ENCODE measurements at places on chromosomes 5 and 9. TPM values are rescaled to one million over a fixed set of nuclear protein-coding genes. Genes with fewer than 3 reads are reported as not detected.

The VDAC1 gene
- total RNA-seq = 175 TPM

The MRPL36 gene
- total RNA-seq = 49.7 TPM

The LCN2 gene
- total RNA-seq = 1.0 TPM

The IL9 gene
- not detected for total RNA-seq

DNA sequence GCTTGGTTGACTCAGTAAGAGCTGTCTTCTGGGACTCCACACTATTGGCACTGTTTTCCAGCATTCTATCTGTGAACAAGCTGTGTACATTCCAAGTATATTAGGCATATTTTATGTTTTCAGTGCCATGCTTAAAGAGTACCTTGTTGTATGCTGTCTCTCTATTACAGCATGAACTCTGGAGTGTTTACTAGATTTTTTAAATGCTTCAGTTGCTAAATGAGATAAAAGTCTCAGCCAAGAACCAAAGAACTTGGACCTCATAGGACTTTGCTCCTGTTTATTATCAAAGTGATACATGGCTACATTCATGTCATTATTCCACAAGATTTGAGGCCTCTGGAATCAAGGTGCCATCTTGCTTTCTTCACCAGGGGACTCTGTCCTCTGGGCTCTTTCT lies 167.2 kb downstream of the C9orf152 start:
- no peak for DNase-seq
- no peaks in the 10 kb centered on the region for H3K36me3 ChIP-seq
- no peak overlapping the region for H3K4me3 ChIP-seq
- no peaks in the 10 kb centered on the region for H3K4me1 ChIP-seq

GRCh38 chr9:125529107-125529506 lies 177.9 kb downstream of the MAPKAP1 start:
- no peak overlapping the region for H3K27ac ChIP-seq
- H3K27me3 ChIP-seq = no peaks in the 10 kb centered on the region
- H3K4me3 ChIP-seq = no peak overlapping the region

- H3K36me3 ChIP-seq = no peaks in the 10 kb centered on the region
- no peaks in the 10 kb centered on the region for H3K4me1 ChIP-seq
- no peak overlapping the region for H3K27ac ChIP-seq
- H3K4me3 ChIP-seq = no peak overlapping the region
- no peaks in the 10 kb centered on the region for H3K27me3 ChIP-seq
- no peak for DNase-seq
Measured at GRCh38 chr5:151864061-151864748, 60.4 kb downstream of the GLRA1 start.

DNA sequence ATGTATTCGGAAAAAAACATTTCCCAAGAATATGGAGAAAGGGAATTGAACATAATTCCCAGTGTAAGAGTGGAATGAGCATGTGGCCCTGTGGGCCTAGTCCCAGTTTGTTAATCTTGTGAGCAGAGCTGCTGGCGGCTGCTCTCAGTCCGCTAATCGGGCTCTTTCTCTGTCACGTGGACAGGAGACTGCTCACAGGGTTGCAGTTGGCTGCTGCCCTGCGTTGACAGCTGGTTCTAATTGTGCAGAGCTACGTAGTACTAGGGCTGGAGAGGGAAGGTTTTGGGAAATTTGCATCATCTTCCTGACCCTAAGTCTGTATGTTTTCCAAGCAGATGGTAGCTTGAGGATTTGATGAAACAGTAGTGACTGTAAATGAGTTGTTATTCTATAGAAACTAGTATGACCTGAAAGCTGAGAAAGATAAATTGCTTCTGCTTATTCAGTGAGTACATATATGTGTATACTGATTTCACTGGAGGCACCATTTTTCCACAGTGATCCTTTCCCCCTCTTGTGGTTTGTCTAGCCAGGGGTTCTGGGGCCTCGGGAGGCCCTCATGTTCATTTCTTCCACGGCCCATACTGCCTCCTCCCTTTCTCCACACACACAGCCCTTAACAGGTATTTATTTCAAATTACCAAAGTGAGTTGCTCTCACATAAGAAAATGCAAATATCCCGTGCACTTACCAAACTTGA lies 100.6 kb downstream of the ANGPTL2 start:
- H3K27me3 ChIP-seq = no peaks in the 10 kb centered on the region
- H3K36me3 ChIP-seq = no peaks in the 10 kb centered on the region
- no peak overlapping the region for H3K27ac ChIP-seq

- H3K36me3 ChIP-seq = no peaks in the 10 kb centered on the region
- DNase-seq = no peak
- no peak overlapping the region for H3K27ac ChIP-seq
- no peaks in the 10 kb centered on the region for H3K27me3 ChIP-seq
- no peak overlapping the region for H3K4me3 ChIP-seq
Measured at GRCh38 chr5:124419531-124419930, 326.9 kb downstream of the ZNF608 start.

DNA sequence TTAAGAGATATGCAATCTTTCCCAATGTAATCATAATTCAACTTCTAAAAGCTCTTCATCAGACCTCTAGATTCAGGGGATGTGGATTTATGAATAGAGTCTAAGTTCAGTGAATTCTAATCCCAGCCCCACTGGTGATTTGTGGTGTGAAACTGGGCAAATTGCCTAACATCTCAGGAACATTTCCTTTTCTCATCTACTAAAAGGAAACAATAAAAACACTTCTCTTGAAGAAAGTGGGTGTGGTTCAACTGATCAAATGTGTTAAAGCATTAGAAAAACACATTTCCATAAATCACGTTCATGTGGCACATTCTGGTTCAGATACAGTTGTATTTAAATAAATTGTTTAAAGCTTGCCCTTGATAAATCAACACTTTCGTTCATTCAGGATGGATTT lies 631.7 kb upstream of the CDH6 start:
- no peak overlapping the region for H3K27ac ChIP-seq
- no peaks in the 10 kb centered on the region for H3K4me1 ChIP-seq
- no peaks in the 10 kb centered on the region for H3K36me3 ChIP-seq
- H3K27me3 ChIP-seq = no peaks in the 10 kb centered on the region
- DNase-seq = no peak

GRCh38 chr5:14172149-14172795 lies 29.1 kb downstream of the TRIO start:
- H3K27ac ChIP-seq = no peak overlapping the region
- peaks cover 57% of the 10 kb centered on the region for H3K4me1 ChIP-seq
- DNase-seq = no peak
- H3K27me3 ChIP-seq = no peaks in the 10 kb centered on the region

DNA sequence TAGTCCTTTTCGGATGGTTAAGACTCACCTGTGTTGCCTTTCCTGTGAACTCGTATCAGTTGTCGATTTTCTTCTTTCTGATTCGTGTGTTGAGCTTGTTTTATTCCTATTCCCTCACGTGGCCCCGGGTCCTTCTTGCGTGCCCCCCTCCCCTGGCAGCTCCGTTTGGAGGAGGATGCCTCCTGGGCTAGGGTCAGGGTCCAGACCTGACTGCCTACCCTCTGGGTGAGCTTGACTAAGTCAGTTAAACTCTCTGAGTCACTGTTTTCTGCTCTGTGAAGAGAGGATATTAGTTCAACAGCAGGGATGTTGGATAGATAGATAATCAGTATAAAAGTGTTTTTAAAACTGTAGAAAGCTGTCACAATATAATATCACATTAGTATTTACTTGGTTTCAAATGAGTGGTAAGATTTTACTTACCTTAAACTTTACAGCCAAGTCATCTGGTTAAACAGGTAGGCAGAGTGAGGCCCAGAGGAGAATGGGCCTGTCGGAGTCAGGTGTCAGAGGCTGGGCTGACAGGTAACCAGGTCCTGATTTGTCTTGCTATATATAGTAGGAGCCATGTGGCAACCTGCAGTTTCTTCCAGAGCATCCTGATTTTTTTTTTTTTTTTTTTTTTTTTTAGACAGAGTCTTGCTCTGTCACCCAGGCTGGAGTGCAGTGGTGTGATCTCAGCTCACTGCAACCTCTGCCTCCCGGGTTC lies 24.2 kb downstream of the PPARGC1B start:
- H3K4me3 ChIP-seq = no peak overlapping the region
- H3K27me3 ChIP-seq = no peaks in the 10 kb centered on the region
- H3K27ac ChIP-seq = no peak overlapping the region
- peaks cover 14% of the 10 kb centered on the region for H3K4me1 ChIP-seq
- no peaks in the 10 kb centered on the region for H3K36me3 ChIP-seq
- no peak for DNase-seq

DNA sequence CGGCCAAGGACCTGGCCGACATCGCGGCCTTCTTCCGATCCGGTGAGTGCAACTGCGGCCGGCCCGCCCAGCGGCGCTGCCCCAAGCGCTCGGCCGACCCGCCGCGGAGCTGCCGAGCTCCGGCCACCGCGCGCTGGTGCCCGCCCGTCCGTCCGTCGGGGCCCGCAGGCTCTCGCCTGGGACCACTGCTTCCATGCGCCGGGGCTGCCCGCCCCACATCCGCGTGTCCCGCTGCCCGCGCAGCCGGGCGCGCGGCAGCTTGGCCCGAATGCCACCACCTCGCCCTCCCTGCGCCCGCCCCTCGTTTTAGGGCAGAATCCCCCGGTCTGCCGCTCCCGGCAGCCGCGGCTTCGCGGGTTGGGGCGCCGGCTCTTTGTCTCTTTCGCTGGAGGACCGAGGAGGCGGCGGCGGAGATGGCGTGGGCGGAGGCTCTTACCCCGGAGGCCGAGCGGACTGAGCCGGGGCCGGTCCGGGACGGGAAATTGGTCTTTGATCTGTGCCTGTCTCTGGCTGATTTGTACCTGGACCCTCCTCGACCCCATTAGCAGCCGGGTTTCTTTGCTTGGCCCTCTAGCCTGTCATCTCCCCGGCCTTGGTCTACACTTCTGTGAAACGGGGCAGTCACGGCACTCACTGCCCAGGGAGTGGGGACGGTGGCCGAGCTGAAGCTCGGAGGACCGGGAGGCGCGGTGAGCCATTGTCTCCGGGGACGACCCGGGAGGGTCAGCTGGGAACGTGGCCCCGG lies 871 bp downstream of the TRIO start:
- peaks cover 47% of the 10 kb centered on the region for H3K4me1 ChIP-seq
- peak; percentile 56 for DNase-seq
- no peaks in the 10 kb centered on the region for H3K36me3 ChIP-seq
- peak overlapping the region; percentile 97 for H3K27ac ChIP-seq

DNA sequence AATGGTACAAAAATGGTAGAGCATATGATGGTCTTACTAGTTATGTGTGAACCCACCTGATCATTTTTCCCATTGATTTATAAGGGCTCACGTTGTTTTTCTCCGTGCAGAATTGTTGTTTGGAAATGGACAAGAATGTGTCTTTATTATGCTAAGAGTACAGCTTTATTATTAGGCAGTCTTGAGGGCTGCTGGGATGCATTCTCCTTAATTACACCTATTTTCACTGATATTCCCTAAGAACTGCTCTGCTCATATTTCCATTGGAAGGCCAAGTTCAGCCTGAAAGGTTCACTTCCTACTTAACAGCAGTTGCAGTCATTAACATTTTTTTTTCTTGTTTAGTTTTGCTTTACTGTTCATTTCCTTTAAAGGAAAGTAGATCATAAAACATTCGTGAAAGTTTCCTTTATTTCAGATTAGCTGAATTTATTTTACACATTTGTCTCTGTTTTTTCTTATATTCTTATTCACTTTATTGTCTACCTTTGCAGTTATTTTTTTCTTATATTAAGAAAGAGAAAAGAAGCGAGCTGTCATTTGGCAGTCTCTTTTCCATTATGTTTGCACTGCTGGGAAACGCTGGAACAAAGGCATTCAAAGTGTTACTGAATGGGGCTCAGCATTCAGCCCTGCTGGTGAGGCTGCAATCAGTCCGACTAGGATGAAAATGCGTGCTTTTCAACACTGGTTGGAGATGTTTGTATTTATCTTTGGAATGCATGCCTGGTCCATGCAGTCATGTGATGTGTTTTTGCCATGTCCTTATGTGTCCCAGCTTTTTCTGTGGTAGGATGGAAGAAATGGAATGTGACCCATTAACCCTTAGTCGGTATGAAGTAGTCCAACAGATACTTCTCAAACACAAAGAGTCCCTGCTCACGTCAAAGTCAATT lies 602.7 kb upstream of the ZNF608 start:
- DNase-seq = no peak
- no peaks in the 10 kb centered on the region for H3K4me1 ChIP-seq
- H3K27me3 ChIP-seq = no peaks in the 10 kb centered on the region
- H3K27ac ChIP-seq = no peak overlapping the region
- no peak overlapping the region for H3K4me3 ChIP-seq

DNA sequence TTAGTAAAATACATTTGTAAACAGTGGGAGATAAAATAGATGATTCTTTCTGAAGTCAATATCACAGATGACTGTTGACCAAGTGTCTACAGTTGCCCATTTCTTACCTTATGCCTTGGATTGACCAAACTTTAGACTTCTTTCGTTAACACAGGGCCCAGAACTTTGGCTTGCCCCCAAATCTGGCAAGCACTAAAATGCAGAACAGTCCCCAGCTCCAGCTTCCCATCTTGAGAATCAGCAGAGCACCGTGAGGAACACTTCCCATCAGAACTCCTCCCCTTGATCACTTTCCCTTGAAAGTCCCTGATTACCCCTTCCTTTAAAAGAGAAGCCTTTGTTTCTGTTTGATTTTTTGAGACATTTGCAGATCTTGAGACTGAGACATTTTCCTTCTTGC lies 1039.9 kb downstream of the TLE1 start:
- no peaks in the 10 kb centered on the region for H3K4me1 ChIP-seq
- no peaks in the 10 kb centered on the region for H3K36me3 ChIP-seq
- no peak overlapping the region for H3K4me3 ChIP-seq
- H3K27ac ChIP-seq = no peak overlapping the region

GRCh38 chr5:87752362-87752761 lies 339.6 kb upstream of the CCNH start:
- DNase-seq = no peak
- no peak overlapping the region for H3K4me3 ChIP-seq
- H3K27me3 ChIP-seq = no peaks in the 10 kb centered on the region
- H3K4me1 ChIP-seq = no peaks in the 10 kb centered on the region
- H3K36me3 ChIP-seq = no peaks in the 10 kb centered on the region

DNA sequence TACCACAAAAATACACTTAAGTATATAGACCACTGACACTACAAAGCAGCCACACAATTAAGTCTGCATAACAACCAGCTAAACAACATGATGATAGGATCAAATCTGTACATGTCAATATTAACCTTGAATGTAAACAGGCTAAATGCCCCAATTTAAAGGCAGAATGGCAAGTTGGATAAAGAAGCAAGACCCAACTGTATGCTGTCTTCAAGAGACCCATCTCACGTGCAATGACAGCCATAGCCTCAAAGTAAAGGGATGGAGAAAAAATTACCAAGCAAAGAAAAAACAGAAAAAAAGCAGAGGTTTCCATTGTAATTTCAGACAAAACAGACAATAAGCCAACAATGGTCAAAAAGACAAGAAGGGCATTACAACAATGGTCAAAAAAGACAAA lies 77.3 kb upstream of the APC start:
- H3K27ac ChIP-seq = no peak overlapping the region
- no peaks in the 10 kb centered on the region for H3K4me1 ChIP-seq
- H3K27me3 ChIP-seq = no peaks in the 10 kb centered on the region
- DNase-seq = no peak
- no peaks in the 10 kb centered on the region for H3K36me3 ChIP-seq

DNA sequence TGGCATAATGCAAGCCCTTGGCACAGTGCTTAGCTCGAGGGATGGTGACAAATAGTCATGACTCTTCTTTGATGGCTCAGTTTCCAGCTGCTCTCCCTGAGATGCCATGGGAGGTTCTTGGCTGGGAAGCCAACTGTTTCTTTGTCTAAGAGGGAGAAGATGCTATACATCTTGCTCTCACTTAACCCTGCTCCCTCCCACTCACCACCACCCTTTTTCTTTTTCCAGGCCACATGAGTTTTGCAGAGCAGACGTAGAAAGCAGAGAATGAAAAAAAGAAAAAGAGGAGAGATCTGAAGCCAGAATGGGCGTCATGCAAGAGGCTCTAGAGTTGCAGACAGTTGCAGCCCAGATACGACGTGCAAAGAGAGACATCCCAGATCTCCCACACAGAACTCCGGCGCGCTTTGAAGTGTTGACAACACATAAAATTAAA lies 160.5 kb downstream of the FGF18 start:
- H3K4me3 ChIP-seq = no peak overlapping the region
- H3K27me3 ChIP-seq = no peaks in the 10 kb centered on the region
- H3K4me1 ChIP-seq = no peaks in the 10 kb centered on the region
- H3K36me3 ChIP-seq = no peaks in the 10 kb centered on the region
- no peak for DNase-seq

Data from adrenal gland (tissue), 19 donors.